ENCODE measurements at places on chromosomes 12 and 14.

DNA sequence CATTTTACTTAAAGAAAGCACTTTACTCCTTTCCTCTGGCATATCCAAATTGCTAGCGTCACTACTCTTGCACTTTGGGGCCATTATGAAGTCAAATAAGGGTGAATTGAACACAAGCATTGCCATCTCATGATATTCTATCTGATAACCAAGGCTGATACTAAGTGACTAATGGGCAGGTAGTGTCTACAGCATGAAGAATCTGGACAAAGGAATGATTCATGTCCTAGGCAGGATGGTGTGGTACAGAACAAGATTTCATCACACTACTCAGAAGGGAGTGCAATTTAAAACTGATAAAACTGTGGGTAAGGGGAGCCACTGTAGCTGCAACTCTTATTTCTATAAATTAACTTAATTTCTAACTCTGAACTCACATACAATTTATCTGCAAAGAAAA lies 7.7 kb upstream of the SLC6A15 start:
- DNase-seq = no peak

DNA sequence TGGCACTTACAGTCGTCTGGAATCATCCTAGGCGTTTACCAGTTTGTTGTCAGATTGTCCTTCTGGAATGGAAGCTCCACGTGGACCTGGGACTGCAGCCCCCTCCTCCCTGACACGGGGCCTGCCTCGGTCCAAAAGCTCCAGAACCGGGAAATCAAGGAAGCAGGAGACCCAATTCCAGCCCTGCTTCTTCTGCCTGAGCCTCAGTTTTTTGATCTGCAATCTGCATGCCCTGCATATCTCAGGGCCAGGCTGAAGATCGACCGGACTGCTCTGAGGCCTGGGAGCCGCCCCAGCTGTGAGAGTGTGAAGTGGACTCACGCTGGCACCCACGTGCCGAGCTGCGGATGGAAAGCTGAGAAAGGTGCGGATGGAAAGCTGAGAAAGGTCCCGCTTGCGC lies 98.6 kb downstream of the SETD3 start:
- no peak for DNase-seq

DNA sequence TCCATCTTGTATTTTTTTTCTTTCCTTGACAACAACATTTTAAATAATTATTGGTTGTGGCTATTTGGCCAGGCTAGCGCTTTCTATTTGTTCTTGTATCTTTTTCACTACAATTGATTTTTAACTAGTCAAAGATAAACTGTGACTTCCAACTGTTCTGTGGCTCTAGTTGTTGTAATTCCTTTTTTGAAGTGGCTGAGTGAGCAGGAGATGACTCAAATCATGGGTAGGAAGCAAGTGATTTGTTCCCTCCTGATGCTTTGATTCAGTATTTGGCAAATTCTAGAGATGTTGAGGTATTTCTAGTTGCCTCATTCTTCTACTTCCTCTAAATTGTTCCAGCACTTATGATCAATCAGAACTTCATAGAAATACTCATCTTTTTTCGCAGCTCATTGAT lies 633.5 kb downstream of the RERGL start:
- DNase-seq = no peak

DNA sequence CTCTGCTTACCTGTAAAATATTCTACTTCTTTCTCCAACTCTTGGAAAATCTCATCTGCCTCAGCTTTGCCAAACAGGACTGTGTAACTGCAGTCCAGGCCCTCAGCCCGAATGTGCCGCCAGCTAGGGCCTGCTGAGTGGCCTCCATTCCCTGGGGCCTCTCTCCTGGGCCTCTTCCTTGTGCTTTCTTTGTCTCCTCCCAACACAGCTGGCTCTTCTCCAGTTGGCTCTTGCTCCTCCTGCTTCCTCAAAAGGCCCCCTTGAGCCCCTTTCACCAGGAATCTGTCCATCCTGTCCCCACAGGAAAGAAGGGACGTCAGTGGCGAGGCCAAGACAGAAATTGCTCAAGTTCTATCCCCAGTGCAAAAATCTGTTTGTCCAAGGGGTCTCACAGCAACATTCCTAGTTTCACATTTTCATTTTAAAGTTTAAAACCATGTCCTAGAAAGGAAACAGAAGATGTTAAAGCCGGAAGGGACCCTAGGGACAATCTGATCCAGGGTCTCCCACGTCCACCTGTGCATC lies 713 bp downstream of the ALKBH2 start:
- DNase-seq = peak; percentile 32

DNA sequence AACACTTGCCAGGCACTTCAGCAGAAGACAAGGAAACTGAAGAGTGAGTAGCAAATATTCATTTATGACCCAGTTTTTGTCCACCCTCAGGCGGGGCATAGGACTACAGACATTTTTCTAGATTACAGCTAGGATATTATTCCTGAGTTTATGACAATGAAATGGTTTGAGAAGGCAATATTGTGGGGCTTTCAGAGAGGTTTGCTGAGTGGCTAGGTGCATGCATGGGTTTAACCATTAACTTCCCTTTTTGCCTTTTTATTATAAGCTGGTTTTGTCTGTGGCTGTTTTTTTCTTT lies 104.0 kb upstream of the BCAT1 start:
- DNase-seq = no peak

GRCh38 chr14:93799617-93799988 lies 11.3 kb upstream of the PRIMA1 start:
- DNase-seq = no peak

- no peak for DNase-seq
Observed at GRCh38 chr14:64987438-64987767, 708 bp downstream of the FNTB start.

DNA sequence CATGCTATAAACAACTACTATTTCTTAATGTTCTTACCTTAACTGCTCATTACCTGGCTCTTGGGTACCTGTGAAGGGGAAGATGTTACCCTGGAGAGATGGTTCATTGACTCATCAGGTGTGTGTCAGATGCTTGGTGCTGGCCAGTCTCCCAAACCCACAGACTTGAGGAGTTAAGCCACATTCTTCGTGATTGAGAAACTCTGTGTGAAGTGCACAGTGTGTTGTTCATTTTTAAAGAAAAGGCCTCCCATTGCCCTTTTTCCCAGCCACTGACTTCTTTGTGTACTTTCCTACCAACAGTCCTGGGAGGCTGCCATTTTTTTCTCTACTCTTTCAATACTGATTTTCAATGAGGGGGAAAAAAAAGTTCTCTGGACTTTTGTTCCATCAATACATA lies 3.2 kb downstream of the MGST1 start:
- peak; percentile 24 for DNase-seq

GRCh38 chr12:53101266-53101665 lies 2.0 kb upstream of the SOAT2 start:
- no peak for DNase-seq

- DNase-seq = no peak
Observed at GRCh38 chr14:68935761-68936214, 43.3 kb downstream of the ACTN1 start.

GRCh38 chr12:89702503-89702902 lies 6.1 kb downstream of the ATP2B1 start:
- no peak for DNase-seq

- peak; percentile 8 for DNase-seq
Observed at GRCh38 chr12:116803013-116803736, 65.1 kb downstream of the RNFT2 start.

- no peak for DNase-seq
Observed at GRCh38 chr14:97005934-97006333, 208.8 kb downstream of the VRK1 start.

GRCh38 chr12:102527171-102527720 lies 46.9 kb upstream of the IGF1 start:
- DNase-seq = no peak

DNA sequence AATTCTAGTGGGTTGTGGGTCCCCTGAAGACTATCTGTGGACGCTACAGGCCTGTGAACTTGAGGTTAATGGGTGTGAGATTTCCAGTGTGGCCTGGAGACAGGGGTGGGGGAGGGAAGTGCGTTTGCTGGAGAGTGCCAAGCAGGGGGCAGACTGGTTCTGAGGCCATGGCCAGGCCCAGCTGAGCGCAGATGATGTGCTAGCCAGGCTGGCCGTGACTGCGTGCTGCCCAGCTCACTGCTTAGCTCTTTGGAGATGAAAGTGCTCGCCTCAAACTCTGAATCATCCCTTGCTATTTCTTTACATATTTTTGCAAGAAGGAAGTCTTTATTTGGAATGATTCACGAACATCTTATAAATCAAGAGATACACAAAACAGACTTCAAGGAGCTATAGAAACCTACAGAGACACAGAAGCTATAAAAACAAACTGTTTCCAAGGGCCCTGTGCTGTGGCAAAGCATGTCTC lies 75.2 kb upstream of the PLEKHG3 start:
- DNase-seq = no peak

- DNase-seq = peak; percentile 53
Observed at GRCh38 chr14:95361373-95362137, 41.8 kb upstream of the CLMN start.

- DNase-seq = no peak
Observed at GRCh38 chr14:87567618-87568295, 425.2 kb downstream of the GALC start.

DNA sequence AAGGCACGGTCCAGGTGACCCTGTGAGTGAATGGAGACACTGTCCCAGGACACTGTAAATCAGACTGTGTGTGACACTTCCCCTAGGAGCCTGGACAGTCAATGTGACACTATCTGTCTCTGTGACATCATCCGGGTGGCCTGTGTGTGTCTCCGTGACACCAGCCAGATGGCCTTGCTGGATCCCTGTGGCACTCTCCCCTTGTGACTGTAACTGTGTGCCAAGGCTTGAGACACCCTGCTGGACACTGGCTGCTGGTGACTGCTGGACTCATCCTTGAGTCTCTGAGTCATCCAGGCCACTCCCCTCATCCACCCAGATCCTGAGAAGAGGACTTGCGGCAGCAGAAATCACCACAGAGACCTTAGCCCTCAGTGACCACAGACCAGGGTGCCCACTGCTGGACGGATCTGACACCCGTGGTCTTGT lies 51.6 kb downstream of the MVK start:
- DNase-seq = no peak

DNA sequence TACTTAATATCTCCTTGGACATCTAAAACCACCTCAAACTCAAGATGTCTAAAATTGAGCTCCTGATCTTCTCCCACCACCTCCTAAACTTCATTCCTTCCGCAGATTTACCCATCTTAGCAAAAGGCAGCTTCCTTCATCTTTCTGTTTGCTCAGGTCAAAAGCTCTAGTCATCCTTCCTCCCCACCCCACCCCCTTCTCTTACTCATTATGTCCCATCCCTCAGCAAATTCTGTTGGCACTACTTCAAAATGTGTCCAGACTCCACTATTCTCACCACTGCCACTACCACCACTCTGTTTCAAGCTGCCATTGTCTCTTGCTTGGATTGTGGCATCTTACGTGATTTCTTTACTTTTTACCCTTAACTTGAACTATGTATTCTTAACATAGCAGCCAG lies 59.2 kb upstream of the ZDHHC17 start:
- DNase-seq = no peak

- DNase-seq = no peak
Observed at GRCh38 chr12:42162193-42162592, 17.5 kb upstream of the GXYLT1 start.

GRCh38 chr14:100787659-100788058 lies 38.3 kb upstream of the MEG3 start:
- no peak for DNase-seq

- no peak for DNase-seq
Observed at GRCh38 chr14:25909045-25909747, 688.6 kb downstream of the NOVA1 start.

GRCh38 chr14:85391892-85392291 lies 138.1 kb upstream of the FLRT2 start:
- no peak for DNase-seq

DNA sequence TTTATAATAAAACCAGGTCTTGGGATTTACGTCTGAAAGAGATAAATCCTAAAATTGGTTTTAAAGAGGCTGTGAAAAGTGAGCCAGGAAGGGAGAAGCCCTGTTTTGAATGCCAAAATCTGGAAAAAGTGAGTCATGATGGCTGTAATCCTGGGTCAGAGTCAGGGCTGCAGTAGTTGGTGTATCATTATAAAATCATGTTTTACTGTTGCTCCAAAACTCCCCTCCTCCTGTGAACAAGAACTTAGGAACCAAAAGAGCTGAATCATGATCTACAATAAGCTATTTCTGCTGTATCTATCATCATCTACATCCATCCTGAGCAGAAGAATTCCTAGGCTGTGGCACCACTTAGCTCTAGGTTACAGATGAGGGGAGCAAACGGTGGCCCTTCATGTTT lies 79.3 kb downstream of the LMO3 start:
- DNase-seq = no peak

DNA sequence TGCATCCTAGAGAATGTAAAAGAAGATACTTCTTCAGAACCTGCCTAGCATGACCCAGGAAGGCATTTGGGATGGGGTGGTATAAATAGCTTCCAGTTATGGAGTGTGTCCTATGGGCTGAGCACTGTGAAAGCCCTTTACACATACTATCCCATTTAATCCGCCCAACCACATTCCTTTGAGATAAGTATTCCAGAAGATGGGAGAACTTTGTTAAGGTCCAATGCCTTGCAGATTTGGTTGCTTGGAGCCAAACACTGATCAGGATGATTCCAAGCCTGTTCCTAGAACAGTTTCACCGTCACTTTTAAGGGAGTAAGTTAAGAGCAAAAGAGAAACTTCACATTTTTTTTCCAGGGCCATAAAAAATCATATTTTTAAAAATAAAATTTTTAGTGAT lies 82.5 kb upstream of the CLMN start:
- no peak for DNase-seq

DNA sequence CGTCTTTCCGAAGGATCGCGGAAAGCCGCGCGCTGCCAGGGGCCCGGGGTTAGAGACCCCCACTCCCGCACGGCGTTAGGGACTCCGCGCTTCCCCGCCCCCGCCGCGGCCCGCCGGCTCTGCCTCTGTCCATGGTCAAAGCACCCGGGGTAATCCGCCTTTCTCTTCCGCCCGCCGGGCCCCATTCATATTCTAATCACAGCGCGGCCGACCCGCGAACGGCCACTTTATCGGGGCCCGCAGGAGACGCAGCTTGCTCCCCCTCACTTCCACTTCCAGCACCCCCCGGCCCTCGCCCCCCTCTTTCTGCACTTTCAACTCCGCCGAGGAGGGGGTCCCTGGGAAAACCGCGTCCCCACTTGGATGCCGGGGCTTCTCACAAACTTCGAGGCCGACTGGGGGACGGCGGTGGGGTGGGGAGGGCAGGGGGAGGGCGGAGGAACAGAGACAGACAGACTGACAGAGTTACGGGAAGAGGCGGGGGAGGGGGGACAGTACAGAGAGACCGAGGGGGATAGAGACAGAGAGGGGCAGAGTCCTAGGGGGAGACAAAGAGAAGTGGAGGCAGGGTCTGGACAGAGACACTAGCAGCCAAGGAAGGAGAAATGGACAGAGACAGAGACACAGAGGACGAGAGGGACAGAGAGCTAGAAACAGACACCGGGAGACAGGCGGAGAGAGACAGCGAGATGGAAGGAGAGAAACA lies 1.1 kb upstream of the RFX4 start:
- DNase-seq = no peak

- no peak for DNase-seq
Observed at GRCh38 chr12:122282061-122282460, 15.8 kb upstream of the VPS33A start.

DNA sequence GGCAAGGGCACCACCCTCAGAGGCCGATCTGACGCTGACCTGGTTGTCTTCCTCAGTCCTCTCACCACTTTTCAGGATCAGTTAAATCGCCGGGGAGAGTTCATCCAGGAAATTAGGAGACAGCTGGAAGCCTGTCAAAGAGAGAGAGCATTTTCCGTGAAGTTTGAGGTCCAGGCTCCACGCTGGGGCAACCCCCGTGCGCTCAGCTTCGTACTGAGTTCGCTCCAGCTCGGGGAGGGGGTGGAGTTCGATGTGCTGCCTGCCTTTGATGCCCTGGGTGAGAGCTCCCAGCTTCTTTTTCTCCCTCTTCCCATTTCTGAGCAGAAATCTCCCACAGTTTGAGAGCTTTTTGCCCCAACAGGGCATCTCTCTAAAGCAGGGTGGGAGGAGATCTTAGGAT lies 1.8 kb downstream of the OAS1 start:
- no peak for DNase-seq

Data from KBM-7 (cell line).